Esophagus muscularis mucosa (tissue), 4 donors: ENCODE measurements at places on chromosomes 13 and 19.

DNA sequence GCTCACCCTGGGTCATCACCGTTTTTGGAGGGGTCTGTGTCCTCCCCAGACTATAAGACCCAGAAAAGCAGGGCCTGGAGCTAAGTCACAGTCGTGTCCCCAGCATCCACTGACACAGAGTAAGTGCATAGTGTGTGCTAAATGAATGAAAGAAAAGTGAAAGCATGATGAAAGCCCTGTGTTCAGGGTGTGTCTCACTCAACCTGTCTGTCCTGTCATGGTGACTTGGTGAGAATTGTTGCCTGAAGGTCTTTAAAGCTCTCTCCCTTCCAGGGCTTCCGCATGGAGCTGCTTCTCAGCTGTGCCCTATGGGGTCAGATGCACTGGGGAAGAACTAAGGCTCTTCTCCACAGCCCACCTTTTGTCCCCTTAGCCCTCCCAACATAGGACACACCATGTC lies 20.5 kb upstream of the IGFL1 start:
- DNase-seq = no peak

DNA sequence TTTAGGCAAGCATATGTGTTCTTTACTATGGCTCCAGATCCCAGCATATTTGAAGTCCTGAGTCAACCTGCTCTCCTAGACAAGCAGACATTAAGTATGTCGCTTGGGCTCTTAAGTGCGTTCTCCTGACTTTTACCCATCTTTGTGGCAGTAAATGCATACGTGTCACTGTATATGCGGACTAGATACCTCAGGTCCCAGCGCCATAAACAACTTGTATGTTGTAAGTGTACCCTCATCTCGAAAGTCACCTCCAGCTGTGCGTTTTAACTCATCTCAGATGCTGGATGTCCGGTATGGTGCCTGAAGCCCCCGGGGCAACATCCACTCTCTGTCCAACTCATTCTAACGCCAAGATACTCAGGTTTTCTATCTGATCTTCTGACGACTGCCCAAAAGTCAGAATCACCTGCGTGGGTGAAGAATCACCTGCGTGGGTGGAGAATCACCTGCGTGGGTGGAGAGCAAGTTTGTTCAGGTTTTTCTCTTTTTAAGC lies 1.7 kb downstream of the PTOV1 start:
- DNase-seq = no peak

DNA sequence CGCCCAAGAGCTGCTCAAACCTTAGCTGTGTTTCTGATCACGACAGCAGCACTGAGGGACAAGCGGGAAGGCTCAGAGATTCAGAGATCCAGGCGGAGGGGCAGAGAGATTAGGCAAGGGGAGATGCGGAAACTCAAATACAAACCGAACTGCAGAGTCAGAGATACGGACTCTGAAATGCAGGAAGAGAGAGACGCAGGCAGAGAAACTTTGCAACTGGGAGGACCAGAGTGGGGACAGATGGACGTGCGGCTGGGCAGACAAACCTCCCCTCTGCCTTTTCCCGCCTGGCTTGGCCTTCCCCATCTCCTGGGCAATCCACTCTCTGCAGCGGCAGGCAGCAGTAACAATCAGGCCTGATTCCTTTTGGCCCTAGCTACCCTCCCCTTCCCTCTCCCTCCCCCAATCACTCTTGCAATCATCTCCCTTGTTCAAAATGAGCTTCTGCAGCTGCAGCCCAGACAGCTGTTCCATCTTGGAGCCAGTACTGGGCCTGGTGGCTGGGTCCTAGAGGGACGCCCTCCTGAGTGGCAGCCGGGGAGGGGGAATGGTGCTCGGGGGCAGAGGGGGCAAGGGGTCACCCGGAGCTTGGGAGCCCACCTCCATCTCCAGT lies 29.7 kb downstream of the OLFM2 start:
- no peak for DNase-seq

DNA sequence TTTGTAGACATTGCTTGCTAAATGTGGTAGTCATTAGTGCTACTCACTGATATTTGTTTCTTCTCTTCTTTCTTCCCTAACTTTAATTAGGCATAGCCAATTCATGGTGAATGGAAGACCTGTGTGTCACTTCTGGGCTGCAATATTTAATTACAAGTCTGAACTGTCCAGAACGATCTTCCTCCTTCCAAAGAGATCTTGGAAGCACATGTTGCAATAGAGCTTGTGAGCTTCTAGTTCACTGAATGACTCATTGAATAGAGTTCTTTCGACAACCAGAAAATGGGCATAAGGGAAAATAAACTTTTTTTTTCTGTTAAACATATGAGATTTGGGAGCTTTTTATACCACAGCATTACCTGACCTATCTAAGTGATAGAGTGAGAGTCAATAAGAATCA lies 1264.6 kb downstream of the PCDH9 start:
- no peak for DNase-seq

- DNase-seq = no peak
Observed at GRCh38 chr19:28443361-28443760, 769.6 kb downstream of the UQCRFS1 start.

DNA sequence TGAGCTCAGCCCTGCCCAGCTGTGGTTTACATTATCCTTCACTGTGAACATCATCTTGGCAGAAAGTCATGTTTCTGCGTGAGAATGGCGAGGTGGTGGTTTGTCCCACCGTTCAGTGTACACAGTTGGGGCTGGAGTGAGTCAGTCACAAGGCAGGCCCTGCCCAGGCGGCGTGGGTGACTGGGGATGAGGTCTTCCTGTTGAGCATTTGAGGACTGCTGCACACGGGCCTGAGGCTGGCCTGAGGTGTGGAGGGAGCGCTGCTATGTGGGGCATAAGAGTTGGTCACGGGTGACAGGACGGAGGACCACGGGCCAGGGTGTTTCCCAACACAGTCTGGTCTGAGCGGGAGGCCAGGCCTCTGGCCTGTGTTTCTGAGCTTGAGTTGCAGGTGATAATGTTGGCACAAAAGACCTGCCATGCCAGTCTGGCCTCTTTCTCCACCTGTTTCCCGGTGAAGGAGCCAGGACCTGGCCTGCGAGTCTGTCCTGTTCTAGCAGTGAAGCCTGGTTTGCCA lies 13.4 kb upstream of the C19orf33 start:
- DNase-seq = no peak

- no peak for DNase-seq
Observed at GRCh38 chr13:102825921-102826706, 19.7 kb upstream of the ERCC5 start.

DNA sequence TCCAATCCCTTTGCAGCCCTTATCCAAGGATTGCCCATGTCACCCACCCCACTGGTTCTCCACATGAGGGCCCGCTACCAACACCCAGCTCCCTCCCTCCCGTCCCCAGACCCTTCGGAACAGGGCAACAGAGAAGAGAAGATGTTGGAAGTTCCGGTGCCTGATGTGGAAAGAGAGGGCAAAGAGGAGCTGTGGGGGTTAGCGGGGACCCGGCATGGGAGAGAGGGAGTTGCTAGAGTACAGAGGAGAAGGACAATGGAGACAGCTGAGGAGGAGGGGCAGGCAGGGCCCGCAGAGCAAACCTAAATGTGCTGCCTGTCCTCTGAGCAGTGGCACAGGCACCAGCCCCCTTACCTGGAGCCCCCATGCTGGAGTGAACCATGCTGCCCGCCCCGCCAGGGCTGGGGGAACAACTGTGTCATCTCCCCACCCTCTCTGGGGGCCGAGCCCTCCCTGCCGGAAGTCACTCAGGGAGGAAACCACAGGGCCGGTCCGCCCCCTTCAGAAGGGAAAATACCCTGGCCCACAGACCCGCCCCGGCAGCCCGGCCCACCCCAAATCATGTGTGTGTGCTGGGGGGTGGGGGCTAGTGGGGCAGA lies at the start of gene POU2F2:
TSS of gene POU2F2 (minus strand) at position 417 of the 599 bp plus-strand sequence. CDS start at position 382, 35 bp downstream.
- DNase-seq = no peak

- DNase-seq = no peak
Observed at GRCh38 chr13:96940961-96941360, 53.3 kb downstream of the OXGR1 start.

DNA sequence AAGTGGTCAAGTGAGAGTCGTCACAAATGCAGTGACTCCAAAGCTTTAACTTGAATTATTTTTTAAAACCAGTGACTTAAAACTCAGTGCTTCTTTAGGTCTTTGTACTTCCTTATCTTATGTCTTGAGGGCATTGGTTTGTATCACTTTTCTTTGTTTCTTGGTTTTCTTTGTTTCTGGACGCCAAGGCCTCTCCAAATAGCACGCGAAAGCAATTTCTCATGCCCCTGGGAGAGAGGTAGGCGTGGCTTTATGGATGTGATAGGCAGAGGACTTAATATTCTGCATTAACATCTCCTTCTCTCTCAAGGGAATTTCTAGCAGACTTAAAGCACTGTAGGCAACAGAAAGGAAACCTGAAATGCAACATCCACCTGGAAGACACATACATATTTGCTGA lies 20.6 kb downstream of the UBE2L5 start:
- DNase-seq = peak; percentile 62

GRCh38 chr13:106186366-106187030 lies 349.0 kb downstream of the EFNB2 start:
- DNase-seq = no peak

DNA sequence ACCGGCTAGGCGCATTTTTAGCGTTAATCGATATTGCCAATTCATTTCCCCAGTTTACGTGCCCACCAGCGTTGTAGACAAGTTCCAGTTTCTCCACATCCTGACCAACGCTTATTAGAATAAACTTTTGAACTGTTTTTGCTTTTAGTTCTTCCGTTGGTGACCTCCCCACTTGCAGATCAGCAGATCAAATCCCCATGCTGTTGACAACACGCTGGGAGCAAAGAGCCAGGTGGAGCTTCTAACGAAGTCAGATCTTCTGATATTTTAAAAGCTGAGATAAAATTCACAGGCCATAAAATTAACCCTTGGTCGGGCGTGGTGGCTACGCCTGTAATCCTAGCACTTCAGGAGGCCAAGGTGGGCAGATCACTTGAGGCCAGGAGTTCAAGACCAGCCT lies 21.2 kb downstream of the RCN3 start:
- no peak for DNase-seq

- no peak for DNase-seq
Observed at GRCh38 chr13:102904408-102904862, 58.6 kb downstream of the ERCC5 start.

- DNase-seq = no peak
Observed at GRCh38 chr13:71169180-71169579, 697.8 kb downstream of the DACH1 start.

DNA sequence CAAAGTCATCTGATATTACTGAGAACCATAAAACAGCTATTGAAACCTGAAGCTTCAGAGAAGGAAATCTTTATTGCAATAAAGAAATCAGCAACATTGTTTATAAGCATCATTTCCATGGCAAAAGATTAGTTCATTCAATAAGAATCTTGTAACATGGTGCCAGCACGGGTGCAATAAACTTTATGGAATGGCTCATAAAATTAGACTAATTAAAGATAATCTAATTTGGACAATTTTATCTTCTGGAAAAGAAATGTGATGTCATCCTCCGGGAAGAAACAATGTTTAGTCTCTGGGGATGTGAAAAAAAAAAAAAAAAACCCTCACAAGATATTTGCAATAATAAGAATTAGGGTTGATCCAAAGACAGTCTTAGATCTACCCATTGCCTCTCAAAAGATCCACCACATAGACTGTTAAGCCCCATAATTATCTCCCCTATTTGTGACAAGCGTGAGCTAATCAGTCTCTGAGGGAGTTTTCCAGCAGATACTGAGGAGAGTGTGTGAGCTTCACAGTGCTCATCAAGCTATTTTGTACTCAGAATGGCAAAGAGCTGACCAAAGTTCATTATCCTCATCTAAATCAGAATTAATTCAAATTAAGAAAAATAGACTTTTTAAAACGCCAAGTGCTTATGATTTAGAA lies 297.0 kb upstream of the EDNRB start:
- no peak for DNase-seq

DNA sequence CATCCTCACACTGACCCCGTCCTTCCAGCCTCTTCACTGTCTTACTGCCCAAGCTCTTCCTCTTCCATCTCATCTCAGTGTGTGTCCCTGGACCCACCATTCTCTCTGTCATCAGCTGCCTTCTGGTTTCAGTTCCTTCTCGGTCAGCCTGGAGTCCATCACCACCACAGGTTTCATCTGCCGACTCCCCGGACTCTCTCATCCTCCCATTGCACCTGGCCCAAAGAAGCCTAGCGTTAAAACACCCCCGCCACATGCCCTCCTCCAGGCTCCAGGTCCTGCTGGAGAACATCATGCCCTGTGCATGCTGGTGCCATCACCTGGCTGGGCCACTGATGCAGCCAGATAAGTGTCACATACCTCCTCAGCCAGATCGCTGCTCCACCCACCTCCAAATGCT lies 122.1 kb upstream of the GPR12 start:
- DNase-seq = no peak

DNA sequence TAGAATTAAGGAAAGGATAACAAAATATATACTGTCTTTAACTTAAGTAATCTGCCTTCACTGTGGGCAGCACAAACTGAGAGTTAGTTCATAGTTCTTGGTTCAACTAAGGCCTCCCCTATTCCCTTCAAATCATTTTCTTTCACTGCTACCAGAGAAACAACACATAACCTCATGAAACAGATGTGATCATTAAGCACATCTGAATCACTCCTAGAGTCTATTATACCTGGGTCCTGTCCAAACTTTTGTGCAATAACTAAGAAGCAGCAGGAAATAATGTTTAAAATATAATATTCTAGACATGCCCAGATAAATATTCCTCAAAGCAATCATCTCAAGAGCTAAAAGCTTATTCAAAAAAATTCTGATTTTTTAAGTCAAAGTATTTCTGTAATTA lies 62.9 kb downstream of the ZC3H13 start:
- no peak for DNase-seq

GRCh38 chr13:30078059-30078458 lies 227.6 kb upstream of the UBL3 start:
- no peak for DNase-seq

- DNase-seq = no peak
Observed at GRCh38 chr13:110559429-110559943, 2.0 kb downstream of the RAB20 start.

DNA sequence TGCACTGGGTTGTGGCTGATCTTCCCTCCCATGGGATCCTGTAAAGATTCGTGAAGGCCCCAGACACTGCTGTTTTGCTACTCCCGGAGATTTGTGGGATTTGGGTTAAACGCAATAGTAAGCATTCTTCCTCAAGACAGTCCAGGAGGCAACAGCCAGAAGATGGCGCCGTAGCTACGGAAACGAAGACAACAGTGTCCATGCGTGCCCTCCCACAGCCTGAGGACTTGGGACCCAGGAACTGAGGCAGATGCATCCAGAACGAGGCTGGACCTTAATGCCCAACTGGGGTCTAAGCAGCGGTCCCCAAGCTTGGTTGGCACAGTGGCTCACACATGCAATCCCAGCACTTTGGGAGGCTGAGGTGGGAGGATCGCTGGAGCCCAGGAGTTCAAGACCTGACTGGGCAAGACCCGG lies 57.6 kb upstream of the ZNF507 start:
- peak; percentile 90 for DNase-seq

- DNase-seq = no peak
Observed at GRCh38 chr19:54133312-54133956, 4.1 kb upstream of the CNOT3 start.

GRCh38 chr13:44921931-44922758 lies 67.1 kb downstream of the NUFIP1 start:
- peak; percentile 92 for DNase-seq

DNA sequence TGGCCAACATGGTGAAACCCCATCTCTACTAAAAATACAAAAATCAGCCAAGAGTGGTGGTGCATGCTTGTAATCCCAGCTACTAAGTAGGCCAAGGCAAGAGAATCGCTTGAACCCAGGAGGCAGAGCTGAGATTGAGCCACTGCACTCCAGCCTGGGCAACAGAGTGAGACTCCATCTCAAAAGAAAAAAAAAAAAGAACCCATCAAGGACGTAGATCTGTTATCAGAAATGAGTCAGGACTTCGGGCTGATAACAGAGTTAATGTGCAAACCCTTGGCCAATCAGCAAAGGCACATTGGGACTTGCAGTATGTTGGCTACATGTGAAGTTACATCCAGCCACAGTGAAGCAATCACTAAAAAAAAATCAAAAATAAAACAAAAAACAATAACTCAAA lies 4.8 kb upstream of the LGALS7B start:
- no peak for DNase-seq
